SW 1271 (cell line): ENCODE measurements at places on chromosomes 11 and 22.

DNA sequence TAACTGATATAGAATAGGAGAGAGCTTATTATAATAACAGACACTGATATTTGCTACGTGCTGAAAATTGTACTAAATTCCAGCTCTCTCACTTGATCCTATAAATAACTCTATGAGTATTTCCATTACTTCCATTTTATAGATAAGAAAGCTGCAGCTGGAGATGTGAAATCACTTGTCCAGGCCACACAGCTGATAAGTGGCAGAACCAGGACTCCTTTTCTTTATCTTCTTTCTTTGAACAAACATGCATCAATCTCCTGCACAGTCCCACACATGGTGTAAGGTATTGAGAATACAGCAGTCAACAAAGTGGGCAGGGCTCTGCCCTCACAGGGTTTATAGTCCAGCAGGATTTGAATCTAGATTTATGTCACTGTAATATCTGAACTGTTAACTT, 652.1 kb downstream of the NELL1 start:
- no peak for DNase-seq

- no peak for DNase-seq
Observed at GRCh38 chr11:126355926-126356897, 726 bp downstream of the ST3GAL4 start.

DNA sequence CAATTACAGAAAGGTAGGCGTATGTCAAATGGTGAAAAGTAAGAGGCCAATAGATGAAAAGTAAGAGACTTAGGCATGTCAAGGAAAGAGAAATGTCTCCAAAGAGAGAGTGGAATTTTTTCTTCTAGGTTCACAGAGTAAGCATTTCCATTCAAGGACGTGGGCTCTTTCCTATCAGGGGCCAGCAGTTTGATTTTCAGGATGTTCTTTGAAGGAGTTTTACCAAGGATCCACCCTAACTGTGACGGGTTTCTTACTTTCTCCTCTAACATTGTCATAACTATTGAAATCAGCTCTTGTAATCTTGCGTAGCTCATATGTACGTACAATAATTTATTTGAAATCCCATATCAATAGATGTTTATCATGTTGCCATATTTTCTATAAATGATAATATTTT, 2112.2 kb upstream of the RAG2 start:
- DNase-seq, result no peak

DNA sequence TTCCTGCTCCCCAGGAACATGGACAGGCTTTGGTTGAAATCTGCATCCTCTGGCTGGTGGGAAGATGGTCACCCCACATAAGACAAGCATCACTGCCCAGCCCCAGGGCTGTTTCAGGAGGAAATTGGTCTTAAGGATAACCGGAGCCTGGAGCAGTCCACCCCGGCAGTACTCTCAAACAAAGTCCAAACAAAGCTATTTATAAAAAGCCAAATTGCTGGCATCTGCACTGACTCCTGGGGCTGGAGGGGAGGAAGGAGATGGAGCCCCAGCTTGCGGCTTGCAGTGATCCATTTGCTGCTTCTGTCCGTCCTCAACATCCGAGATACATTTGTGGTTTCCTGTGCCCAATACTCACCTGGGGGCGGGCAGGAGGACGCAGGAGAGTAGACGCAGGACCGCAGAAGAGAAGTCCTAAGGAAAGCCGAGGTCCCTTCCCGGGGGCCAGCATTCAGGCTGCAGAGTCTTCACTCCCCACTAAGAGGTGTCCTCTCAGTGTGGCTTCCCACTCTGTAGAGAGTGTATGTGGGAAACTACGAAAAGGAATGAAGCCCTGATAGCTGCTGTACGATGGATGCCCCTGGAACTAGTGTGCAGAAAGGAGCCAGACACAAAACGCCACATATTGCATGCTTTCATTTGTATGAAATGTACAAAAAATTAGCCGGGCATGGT, 107.3 kb upstream of the FGF3 start:
- no peak for DNase-seq

DNA sequence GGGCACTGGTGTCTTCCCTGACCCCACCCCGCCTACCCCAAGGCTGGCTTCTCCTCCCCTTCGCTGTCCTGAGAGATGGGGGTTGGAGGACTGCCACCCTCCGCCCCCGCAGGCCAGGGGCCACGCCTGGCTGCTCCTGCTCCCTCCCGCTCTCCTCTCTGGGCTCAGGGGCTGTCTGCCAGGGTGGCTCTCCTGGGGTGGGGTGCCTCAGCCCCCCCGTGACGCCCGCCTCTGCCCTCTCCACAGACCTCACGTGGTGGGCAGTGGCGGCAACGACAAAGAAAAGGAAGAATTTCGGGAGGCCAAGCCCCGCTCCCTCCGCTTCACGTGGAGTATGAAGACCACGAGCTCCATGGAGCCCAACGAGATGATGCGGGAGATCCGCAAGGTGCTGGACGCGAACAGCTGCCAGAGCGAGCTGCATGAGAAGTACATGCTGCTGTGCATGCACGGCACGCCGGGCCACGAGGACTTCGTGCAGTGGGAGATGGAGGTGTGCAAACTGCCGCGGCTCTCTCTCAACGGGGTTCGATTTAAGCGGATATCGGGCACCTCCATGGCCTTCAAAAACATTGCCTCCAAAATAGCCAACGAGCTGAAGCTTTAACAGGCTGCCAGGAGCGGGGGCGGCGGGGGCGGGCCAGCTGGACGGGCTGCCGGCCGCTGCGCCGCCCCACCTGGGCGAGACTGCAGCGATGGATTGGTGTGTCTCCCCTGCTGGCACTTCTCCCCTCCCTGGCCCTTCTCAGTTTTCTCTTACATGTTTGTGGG, 8.1 kb downstream of the RCOR2 start:
- no peak for DNase-seq

GRCh38 chr11:104291646-104292045, 127.7 kb upstream of the PDGFD start:
- DNase-seq, result no peak

DNA sequence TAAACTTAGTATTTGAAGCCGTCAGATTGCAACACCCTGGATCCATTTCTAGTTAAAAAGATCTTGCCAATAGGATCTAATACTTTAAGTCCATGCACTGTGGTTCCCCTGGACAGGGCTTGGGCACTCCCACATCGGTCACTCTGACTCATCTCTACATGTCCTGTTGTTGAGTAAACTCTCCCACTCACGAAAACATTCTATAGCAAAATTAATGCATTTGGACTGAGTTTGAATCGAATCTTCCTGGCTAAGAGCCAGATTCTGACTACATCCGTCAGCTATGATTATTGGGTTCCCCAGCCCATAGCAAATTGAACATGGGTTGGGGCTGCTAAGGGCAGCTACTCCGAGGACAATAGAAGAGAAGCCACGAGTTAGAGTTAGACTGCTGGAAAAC, 182.1 kb upstream of the SORL1-AS1 start:
- DNase-seq, result no peak

GRCh38 chr11:95688501-95689222, 100.9 kb downstream of the FAM76B start:
- DNase-seq, result no peak

- no peak for DNase-seq
Observed at GRCh38 chr22:22380098-22381030, 128.2 kb downstream of the ZNF280B start.

DNA sequence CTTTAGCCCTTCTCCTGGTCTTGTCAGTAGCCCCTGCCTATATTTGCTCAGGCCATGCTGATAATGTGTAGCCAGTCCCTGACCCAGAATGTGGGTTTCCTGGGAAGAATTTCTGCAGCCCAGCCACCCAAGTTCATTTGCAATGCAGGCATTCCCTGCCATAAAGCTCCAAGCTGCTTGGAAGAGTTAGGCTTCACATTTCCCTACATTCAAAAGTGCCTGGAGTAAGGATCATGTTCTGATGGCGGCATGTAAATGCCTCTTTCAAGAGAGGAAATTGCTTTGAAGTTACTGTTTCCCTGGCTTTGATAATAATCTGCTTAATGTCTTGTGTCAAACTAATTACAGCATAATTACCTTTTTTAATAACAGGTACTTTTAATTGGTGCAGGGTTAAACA, 266.1 kb downstream of the MIAT start:
- DNase-seq, result no peak

- DNase-seq, result no peak
Observed at GRCh38 chr11:119316729-119317591, at the start of gene MCAM. MCAM (minus strand) TSS chr11:119317130; CDS start chr11:119317101, 29 bp downstream.

- no peak for DNase-seq
Observed at GRCh38 chr11:68948496-68948895, 32.3 kb downstream of the MRGPRD start.

DNA sequence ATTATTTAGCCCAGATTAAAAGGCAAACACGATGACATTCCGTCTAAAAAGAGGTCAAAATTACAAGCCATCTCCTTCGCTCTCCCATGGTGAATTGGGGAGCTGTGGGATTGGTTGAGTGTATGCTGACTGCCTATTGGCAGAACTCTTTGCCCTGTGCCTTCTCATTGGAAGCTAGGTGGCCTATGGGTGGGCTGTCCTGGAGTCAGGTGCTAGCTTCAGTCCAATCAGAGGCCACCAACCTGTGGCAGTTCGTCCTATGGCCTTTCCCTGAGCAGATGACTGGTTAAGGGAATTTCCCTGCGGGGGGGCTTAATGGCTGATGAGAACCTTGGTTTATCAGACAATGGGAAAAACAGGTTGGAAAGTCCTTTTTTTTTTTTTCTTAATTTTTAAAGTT, 3.2 kb upstream of the MTMR3 start:
- no peak for DNase-seq

DNA sequence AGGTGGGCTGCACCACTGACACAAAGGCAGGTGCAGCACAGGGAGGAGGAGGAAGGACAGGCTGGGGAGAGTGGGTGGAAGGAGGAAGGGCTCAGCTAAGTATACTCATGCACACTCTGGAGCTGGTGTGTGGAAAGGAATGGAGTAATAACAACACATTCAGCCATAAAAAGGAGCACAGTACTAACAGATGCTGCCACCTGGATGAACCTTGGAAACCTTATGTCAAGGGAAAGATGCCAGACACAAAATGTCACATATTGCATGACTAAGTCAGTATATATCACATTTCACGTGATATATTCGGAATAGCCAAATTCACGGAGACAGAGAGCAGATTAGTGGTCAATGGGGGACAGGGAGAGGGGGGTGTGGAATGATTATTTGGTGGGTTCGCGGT, 389.6 kb upstream of the SYN3 start:
- DNase-seq, result no peak

- DNase-seq, result no peak
Observed at GRCh38 chr11:27087432-27087831, 46.8 kb downstream of the BBOX1 start.

- no peak for DNase-seq
Observed at GRCh38 chr11:27505781-27506180, 788 bp downstream of the LIN7C start.
